ENCODE measurements at places on chromosomes 3 and 15.

DNA sequence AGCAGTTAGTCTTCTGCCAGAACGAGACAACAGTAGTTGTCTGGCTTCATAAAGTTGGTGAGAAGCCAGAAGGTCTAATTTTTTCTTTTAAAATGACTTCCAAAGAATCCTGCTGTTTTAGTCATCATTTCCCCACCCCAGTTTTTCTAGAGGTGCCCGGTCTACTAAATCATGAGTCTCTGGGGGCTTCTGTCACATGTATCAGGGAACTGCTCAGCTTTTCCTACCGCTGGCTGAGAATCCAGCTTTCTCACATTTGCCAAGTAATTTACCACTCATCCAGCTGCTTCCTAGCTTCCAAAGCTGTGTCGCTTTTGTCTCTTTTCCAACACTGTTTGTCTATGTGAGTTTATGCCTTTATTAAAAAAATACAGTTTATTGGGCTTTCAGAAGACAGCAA is 183.3 kb downstream of the NSUN3 start:
- no peak for DNase-seq

DNA sequence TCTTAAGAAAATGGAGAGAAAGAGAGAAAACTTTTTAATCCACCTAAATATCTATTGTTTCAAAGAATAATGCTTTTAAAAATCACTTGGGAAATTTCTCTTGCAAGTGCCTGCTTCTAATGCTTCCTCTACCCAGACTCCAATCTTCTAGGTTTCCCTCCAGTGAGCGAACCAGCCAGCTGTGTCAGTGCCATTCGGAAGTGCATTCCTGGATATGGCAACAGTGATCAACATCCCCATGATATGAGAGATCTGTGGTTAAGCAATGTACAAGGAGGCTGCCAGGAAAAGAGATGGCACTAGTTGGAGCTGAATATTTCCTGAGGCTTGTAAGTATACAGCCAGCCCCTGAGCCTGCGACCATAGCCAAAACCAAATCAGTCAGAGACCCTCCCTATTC is 53.3 kb upstream of the KCNMB2 start:
- no peak for DNase-seq

GRCh38 chr15:94027581-94027980 is 203.8 kb upstream of the MCTP2 start:
- DNase-seq = no peak

DNA sequence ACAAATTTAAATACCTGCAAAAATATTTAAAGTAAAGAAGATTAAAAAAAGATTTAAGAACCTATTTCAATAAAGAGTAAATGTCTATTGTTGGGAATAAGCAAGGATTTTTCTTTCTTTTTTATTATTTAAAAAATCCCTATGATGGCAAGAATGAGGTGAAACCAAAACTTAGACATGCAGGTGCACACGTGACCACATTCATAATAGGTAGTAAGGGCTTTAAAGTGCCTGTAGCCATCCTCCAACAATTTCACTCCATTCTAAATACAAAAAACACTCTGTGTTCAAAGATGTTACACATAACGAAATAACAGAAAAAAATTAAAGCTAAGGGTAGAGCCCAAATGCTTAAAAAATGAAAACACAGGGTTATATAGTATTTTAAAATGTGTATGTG is 74.0 kb downstream of the FBN1 start:
- no peak for DNase-seq

DNA sequence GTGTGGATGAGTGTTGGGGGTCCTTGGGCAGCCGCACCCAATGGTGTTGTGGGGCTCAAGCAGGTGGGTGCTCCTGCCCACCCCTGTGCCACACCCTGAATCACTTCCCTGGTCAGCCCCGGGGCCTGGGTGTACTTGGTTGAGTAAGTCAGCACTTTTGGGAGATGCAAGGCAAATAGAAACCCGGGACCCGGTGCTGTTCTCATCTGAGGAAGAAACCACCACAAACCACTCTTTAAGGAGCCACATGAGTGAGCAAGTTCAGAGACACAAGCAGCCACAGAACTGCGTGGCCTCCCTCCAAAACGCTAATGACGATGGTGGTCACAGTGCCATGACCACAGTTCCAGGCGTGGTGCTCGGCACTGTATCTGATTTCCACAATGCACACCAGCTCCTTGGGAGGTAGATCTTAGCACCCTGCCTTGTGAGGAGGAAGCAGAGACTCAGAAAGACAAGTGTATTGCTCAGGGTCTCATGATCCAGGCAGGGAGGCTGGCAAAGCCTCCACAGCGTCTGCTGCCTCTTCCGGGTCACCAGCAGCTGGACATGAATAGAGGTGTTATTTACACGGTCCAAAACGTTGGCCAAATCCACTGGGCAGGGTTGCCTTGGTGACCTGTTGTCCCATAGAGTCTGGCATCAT is 118.2 kb upstream of the ALDH1A3 start:
- no peak for DNase-seq

GRCh38 chr15:74723754-74724334 is 1.5 kb downstream of the CYP1A1 start:
- DNase-seq = peak; percentile 78

- DNase-seq = no peak
These were observed 76.8 kb upstream of the LRIG1 start for GRCh38 chr3:66577426-66578203.

DNA sequence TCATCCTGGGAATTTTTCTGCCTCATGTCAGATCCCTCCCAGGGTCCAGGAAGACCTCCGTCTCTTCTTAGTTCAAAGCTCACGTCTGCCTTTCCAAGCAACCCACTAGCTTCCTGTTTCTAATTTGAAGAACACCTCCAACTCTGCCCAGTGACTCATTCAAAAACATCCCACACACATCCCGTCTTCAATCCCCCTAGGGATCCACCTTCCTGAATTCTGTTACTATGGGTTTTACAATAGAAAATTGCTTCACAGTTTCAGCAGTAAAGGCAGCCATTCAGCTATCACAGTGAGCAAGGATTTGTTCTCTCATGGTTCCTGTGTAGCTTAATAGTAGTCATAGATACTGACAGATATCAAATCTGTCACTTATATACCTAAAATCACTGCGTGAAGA is 308.3 kb upstream of the CCDC54 start:
- DNase-seq = peak; percentile 37

DNA sequence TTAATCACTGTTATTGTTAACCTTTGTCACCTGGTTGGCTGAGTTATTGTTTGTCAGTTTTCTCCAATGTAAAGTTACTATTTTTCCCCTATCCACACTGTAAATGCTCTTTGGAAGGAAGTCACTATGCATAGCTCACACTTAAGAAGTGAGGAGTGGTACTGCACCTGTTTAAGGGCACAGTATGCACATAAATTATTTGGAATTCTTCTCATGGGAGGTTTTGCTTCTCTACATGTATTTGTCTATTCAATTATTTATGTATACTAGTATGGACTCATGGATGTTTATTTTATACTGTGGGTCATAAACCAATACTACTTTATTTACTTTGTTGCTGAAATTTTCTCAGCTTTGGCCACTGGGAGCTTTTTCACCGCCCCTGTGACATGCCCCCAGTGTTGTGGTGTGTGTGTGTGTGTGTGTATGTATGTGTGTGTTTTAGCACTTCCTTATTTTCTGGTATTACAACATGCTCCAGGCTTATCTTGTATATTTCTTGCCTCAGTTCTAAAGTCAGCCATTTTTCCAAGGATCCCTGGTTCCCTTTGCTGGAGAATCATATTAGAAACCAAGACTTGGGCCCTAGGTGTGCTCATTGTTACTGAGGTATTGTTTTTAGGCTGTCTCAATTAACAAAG is 290.5 kb downstream of the KBTBD8 start:
- no peak for DNase-seq

DNA sequence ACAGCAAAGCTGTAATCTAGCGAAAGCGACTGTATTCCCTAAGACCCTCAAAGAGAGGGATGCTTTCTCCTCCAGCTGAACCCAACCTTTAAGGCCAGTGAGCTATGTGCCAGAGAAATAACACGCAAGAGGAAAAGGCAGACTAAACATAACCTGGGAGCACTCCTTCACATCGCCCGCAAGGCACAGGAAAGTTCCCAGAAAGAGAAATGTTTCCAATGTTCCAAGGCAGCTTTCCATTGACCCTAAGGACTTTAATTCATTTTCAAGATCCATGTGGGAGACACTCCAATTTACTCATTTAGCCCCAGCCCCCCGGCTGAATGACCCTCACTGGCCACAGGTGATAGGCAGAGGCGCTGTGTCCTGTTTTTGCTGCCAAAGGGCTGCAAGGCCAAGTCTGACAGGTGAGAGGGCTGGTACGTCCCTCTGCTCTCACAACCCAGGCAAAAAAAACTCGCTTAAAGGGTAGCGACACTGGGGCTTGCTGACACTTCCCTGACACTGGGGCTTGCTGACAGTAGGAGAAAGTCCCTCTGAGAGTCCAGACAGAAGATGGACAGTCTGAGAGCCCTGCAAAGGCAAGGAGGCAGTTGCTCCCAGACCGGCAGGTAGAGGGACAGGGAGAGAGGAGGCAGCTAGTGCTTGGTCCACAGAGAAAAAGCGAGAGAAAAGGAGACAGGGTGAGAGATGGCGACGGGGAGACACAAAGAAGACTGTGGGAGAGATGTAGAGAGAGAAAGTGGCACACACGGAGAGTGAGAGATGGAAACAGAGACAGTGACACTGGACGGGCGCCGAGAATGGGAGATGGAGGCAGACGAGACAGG is 702 bp downstream of the ARHGEF3 start:
- no peak for DNase-seq

GRCh38 chr3:114231616-114232015 is 5.8 kb downstream of the ZNF80 start:
- DNase-seq = no peak

- no peak for DNase-seq
These were observed 64.0 kb upstream of the RASGRF1 start for GRCh38 chr15:79154483-79155135.
